Activated naive CD8-positive, alpha-beta T cell treated with anti-CD3 and anti-CD28 coated beads, Interleukin-2, amount 50 U/mL, for 24 hours (primary cell): ENCODE measurements at places on chromosomes 3 and 15.

GRCh38 chr3:107193116-107193515 is 184.1 kb upstream of the CCDC54 start:
- DNase-seq: no peak

DNA sequence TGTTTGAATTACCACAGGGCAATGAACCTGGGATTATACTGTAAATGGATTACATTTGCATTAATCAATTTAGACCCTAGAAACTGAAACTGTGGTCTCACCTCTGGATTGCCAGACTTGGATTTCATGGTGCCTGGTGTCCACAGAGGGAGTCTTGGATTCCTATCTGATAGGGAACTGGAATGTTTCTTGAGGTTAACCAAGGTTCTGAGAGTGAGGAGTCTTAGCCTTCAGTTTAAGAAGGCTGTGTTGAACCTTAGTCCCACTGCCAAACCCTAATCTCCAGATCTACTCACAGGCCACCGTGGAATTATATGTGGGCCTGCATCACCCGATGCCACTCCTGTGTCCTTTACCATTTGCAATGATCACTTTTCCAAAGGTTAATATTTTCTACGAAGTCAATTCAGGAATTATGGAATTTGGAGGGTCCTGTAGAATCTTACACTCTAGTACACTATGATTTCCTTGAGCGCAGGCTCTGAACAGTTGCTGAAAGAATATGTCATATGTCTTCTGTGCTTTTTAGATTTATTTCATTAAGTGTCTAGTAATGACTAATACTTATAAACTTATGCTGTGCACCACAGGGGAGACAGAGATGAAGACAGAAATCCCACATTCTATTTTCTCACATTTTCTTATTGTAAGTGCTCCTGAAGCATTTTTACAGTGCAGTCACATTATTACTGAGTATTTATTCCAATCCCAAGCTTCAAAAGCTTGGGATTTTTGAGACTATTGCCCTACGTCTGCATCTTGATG is 87.9 kb downstream of the EFL1 start:
- no peak for DNase-seq

GRCh38 chr3:74001436-74001835 is 376.7 kb upstream of the PDZRN3 start:
- no peak for DNase-seq

DNA sequence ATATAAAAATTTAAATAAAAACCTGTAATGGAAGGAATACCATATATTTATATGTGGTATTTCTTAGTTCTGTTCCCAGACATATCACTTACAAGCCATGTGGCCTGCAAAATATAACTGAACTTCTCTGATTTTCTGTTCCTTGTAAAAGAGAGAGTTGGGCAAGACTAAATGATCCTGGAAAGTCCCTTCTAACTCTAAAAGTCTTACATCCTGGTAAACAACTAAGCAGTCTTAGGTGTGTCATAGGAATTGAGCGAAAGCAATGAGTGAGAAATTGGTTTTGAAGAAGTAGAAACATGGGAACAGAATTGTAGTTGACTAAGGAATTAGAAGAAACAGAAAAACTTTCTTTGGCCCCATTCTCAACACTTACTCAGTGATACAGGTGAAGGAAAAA is 25.3 kb upstream of the IL20RB start:
- no peak for DNase-seq
